ENCODE measurements at places on chromosomes 7 and 10.

GRCh38 chr10:102743588-102744373 is at the start of gene WBP1L:
TSS of gene WBP1L (plus strand) at chr10:102743948. CDS start at chr10:102744054, 106 bp downstream.
- DNase-seq, result peak; percentile 98

GRCh38 chr7:84506151-84506550 is 311.6 kb upstream of the SEMA3A start:
- DNase-seq, result no peak

DNA sequence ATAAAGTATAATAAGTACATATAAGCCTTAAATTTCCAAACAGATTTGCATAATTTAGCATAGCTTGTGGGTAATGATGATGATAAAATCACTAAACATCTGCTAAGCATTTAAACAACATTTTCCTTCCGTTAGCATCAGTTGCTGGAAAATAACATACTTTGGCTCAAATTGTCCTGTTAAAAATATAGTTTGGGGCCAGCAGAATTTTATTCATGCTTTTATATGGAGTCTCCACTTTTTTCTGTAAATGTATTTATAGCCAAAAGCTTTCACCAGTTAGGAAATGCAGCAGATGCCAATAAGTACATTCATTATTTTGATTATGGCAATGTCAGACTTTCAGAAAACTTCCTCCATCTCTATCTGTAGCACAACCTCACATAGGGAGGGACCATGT is 107.2 kb downstream of the CNTNAP2 start:
- no peak for DNase-seq

DNA sequence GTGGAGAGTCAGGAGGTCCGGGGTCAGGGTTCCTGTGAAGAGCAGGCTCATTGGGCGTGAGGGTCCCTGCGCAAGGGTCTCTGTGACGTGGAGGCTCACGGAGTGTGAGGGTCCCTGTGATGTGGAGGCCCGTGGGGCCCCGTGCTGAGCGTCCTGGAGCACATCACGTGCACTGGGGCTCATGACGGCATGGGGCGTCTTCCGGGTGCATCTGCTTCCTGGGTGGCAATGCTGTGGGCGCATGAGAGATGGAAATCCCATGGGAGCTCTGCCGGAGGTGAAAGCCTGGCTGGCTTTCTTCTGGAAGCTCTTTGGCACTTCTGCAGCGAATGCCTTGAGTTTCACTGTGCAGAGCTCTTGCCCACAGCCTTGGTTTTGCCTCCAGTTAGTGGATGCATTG is 71.4 kb downstream of the WDR37 start:
- DNase-seq, result no peak

DNA sequence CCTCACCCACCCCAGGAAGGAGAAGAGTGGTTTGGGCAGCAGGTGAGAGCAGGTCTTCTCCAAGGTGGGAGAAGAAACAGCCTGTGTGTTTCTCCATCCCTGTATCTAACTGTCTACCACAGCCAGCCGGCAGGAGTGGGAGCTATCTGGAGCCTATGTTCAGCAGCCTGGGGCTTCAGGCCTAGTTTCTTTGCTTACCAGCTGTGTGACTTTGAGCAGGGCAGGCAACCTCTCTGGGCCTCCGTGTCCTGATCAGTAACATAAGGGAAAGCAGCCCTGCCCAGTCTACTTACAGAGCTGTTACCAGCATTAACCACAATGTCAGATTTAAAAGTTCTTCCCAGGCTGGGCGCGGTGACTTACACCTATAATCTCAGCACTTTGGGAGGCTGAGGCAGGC is 450.7 kb upstream of the ZMIZ1 start:
- DNase-seq, result no peak

GRCh38 chr7:55513868-55514267 is 58.4 kb downstream of the VOPP1 start:
- DNase-seq, result no peak

- DNase-seq, result no peak
These were observed 57.7 kb downstream of the PYROXD2 start for GRCh38 chr10:98357194-98357822.

GRCh38 chr10:11845113-11845512 is 22.0 kb downstream of the PROSER2 start:
- no peak for DNase-seq

GRCh38 chr10:1102416-1102815 is 46.2 kb downstream of the WDR37 start:
- DNase-seq, result no peak

GRCh38 chr7:81170291-81170690 is 251.4 kb upstream of the SEMA3C start:
- DNase-seq, result no peak

- DNase-seq, result no peak
These were observed 46.9 kb downstream of the ZNRF2 start for GRCh38 chr7:30331338-30331737.

GRCh38 chr7:156865493-156865892 is 27.5 kb downstream of the LMBR1 start:
- no peak for DNase-seq

- no peak for DNase-seq
These were observed 64.2 kb upstream of the MEOX2 start for GRCh38 chr7:15750727-15751126.

DNA sequence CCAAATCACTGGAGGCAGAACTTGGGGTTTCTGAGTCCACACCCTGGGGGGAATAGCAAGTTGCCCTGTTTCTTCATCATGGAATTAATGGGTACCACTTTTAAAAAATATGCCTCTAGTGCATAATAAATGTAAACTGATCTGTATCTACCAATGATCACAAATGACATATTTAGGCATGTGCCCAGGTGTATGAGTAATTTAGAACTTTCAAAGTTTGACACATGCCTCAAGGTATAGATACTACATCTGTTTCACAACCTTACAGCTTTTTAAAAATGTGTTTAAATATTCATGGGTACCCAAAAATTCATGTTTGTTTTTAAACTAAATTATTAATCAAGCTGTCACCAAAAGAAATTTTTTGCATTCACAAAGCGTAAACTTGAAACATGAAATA is 226.0 kb downstream of the KIAA1217 start:
- no peak for DNase-seq

DNA sequence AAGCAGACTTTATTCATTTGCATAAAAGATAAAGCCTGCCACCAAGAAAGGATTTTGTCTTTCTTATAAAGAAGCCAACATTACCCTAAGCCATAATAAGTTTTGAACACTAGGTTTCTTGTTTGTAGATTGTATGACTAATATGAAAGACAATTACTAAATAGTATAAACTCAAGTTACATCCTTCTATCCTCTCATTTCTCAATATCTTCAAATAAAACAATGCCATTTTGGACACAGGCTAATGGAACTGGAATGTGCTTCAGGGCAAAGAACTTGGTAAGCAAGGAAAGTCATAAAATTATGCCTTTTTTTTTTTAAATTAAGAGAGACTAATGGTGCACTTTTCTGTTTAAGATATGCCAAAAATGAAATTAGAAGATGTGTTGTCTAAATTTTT is 137.7 kb downstream of the DKK1 start:
- DNase-seq, result no peak

GRCh38 chr10:97140049-97140846 is 45.5 kb downstream of the SLIT1 start:
- DNase-seq, result no peak

- no peak for DNase-seq
These were observed 58.0 kb upstream of the IKZF1 start for GRCh38 chr7:50246551-50246950.

DNA sequence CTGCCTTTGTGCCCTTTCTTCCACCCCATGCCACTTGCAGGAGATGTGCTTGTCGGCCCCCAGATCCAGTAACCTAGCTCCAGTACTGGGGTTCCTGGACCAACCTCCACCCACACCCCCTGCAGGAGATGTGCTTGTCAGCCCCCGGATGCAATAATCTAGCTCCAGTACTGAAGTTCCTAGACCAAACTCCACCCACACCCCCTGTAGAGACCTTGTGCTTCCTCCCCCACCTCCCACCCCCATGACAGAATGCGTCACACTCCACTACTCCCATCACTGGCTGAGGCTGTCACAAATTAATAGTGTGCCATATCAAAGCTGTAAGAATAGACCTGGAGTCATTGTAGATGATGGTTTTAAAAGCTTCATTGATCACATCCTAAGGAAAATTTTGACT is 185.0 kb downstream of the BICC1 start:
- no peak for DNase-seq

GRCh38 chr7:27359181-27360125 is 116.9 kb downstream of the EVX1 start:
- DNase-seq, result no peak

GRCh38 chr10:113033991-113034390 is 83.9 kb downstream of the TCF7L2 start:
- no peak for DNase-seq

DNA sequence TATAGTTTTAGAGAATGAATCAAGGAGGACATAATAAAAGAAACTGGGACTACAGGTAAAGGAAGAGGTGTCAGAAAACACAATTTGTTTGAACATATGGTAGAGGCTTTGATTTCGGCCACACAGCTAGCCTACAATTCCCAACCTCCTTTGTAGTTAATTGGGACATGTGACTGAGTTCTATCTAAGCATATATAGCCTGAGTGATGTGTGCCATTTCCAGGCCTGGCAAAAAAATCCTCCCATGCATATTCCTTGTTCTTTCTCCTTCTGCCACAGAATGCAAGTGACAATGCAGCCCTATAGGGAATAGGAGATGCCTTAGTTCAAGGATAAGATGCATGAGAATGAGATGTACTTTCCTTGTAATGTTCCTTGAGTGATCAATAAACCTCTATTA is 590.7 kb upstream of the STEAP1 start:
- DNase-seq, result no peak

DNA sequence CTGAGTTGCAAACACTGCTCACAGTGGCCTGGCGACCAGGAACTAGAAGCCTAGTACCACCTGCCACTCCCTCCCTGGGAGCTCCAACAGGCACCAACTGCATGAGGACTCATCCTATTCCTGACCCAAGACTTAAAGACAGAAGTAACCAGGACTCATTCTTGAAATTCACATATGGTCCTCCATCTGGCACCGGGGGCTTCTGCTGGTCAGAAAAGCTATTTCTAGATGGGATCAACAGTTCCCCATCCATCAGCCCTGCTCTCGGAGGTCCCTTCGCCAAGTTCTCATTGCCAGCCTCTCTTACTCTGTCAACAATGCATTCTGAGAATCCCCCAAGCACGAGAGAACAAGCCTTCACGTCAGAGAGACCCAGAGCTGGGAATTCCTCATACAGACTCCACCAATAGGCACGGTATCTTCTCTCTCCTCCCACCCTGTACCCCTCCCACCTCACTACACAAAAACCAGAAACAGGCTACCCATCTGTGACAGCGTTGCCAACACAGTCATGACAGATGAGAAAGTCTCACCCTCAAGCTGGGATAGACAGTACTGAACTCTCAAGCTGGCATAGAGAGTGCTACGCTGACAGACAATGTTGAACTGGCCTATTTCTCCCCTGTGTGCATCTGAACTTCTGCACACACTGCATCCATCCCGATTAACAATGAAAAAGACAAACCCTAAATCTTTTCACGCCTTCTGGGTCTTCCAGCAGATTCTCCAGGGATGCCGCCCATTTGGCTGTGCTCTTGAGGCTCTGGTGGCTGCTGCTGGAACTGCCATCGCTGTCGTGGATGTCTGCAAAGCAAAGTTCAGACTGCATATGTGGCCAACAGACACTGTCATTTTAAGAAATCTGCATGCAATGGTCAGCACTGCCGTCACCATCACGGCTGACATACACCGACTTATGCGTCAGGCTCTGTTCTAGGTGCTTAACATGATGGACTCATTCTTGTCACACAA is 15.6 kb downstream of the RGS10 start:
- no peak for DNase-seq

GRCh38 chr10:87635498-87636312 is 24.0 kb upstream of the PAPSS2 start:
- DNase-seq, result no peak

GRCh38 chr7:85583131-85583953 is 396.5 kb upstream of the SEMA3D start:
- no peak for DNase-seq

- DNase-seq, result no peak
These were observed 177.7 kb downstream of the SKIDA1 start for GRCh38 chr10:21347785-21348170.

GRCh38 chr10:24887855-24888231 is 64.6 kb downstream of the PRTFDC1 start:
- DNase-seq, result no peak

DNA sequence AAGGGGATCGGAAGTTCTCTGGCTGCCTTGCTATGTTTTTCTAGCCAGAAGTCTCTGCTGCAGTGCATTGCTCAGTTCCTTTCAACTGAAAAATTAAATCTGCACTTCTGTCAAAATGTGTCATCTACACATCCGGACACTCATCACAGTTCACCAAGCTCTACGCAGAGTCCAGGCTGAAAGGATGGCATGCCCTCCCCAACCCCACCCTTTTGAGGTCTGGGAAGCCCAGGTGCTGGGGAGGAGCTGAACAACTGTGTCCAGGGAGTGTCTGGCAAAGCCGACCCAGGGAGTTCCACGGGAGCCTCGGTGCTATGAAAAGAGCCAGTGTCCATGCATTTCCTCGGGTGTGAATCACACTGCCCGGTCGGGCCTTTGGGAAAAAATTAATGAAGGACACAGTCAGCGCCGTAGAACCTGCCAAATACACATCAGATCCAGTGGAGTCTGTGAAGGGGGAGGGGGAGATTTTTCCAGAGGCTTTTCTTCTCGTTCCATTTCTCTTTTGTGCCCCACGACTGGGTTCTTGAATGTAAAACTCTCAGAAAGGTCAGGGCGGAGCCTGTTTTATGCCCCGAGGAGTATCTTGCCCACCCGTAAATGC is 757 bp upstream of the PALS2 start:
- peak; percentile 42 for DNase-seq

GRCh38 chr10:115871855-115872254 is 401.2 kb downstream of the GFRA1 start:
- DNase-seq, result no peak

- no peak for DNase-seq
These were observed 18.7 kb downstream of the AKR1C1 start for GRCh38 chr10:4981722-4982471.

- no peak for DNase-seq
These were observed 39.2 kb upstream of the PPP1R3C start for GRCh38 chr10:91672021-91672608.

DNA sequence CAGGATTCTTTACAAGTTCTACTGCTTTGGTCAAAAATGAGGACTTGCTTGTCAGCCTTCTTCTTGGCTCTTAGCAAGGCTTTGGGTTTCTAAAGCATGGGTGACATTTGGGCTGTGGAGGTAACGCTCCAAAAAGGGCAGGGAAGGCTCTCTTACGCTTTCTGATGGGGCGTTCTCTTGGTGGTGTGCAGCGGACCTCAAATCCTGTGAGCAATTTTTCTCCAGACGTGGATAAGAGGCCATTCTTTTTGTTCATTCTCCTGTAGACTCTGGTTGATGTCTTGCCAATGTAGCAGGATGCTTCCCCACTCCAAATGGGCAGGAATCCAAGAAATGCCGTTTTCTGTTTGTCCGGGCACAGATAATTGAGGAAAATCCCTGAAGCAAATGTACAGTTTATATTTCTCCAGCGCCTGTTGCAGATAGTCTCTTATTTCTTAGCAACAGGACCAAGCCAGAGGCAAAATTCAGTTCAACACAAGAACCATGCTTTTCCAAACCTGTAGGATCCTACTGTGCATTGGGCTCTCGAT is 138.4 kb upstream of the NFE2L3 start:
- no peak for DNase-seq
